ENCODE measurements at places on chromosomes 4 and X. TPM values are rescaled to one million over a fixed set of nuclear protein-coding genes. Genes with fewer than 3 reads are reported as not detected.

The MAGEB2 gene
- total RNA-seq, result not detected

The CRMP1 gene
- under 0.01 TPM for total RNA-seq

The SLC49A3 gene
- total RNA-seq, result 10.7 TPM

The GPC4 gene
- total RNA-seq, result 0.76 TPM

The NWD2 gene
- not detected for total RNA-seq

The DCAF8L2 gene
- total RNA-seq, result not detected

The FHIP1A gene
- 1.3 TPM for total RNA-seq

The GAGE12J gene
- total RNA-seq, result not detected

The PRKG2 gene
- total RNA-seq, result 0.26 TPM

The CT45A5 gene
- not detected for total RNA-seq

The USP17L15 gene
- total RNA-seq, result not detected

The CT55 gene
- not detected for total RNA-seq

The RRH gene
- 0.11 TPM for total RNA-seq

The FAT1 gene
- total RNA-seq, result 410 TPM

The SLC6A14 gene
- total RNA-seq, result not detected

The VSIG1 gene
- under 0.01 TPM for total RNA-seq

The C1QTNF7 gene
- 0.86 TPM for total RNA-seq

The SASH3 gene
- not detected for total RNA-seq

The MCF2 gene
- 0.43 TPM for total RNA-seq

The LUZP4 gene
- total RNA-seq, result not detected

The WDR13 gene
- total RNA-seq, result 89.5 TPM

The RNF175 gene
- 0.26 TPM for total RNA-seq

The SH3BGRL gene
- total RNA-seq, result 120 TPM

The SMARCAD1 gene
- 45.3 TPM for total RNA-seq

The RTL9 gene
- total RNA-seq, result 0.22 TPM

The GAGE12E gene
- not detected for total RNA-seq

The ARMCX5 gene
- total RNA-seq, result 17.1 TPM

The TCEAL5 gene
- not detected for total RNA-seq

The NEUROG2 gene
- not detected for total RNA-seq

The ADH1B gene
- total RNA-seq, result 3.2 TPM

The FATE1 gene
- not detected for total RNA-seq

The HPSE gene
- total RNA-seq, result 2.6 TPM

The SRPX gene
- 7.2 TPM for total RNA-seq

The DCAF4L1 gene
- total RNA-seq, result 0.26 TPM

The UBA1 gene
- total RNA-seq, result 197 TPM

The FREM3 gene
- not detected for total RNA-seq

The ARX gene
- total RNA-seq, result not detected

The MAGEC3 gene
- not detected for total RNA-seq

The MAP3K15 gene
- not detected for total RNA-seq

The FAM47A gene
- not detected for total RNA-seq

The PPEF2 gene
- total RNA-seq, result not detected

The CXCL5 gene
- 0.32 TPM for total RNA-seq

The NDP gene
- 3.7 TPM for total RNA-seq

The MED14 gene
- total RNA-seq, result 43.5 TPM

The RHOXF1 gene
- total RNA-seq, result not detected

The TLR10 gene
- not detected for total RNA-seq

The TCEAL9 gene
- 184 TPM for total RNA-seq

The RAB33A gene
- 1.5 TPM for total RNA-seq

The DUX4 gene
- total RNA-seq, result not detected

The HMGN5 gene
- total RNA-seq, result 2.6 TPM

The ANK2 gene
- 87.4 TPM for total RNA-seq

The ZCCHC12 gene
- 0.11 TPM for total RNA-seq

Measured in articular chondrocyte of knee joint (primary cell).